ENCODE measurements at places on chromosomes 3 and 15. TPM values are rescaled to one million over a fixed set of nuclear protein-coding genes. Genes with fewer than 3 reads are reported as not detected.

- DNase-seq = peak; percentile 82
These were observed 18.4 kb downstream of the TM4SF18 start for GRCh38 chr3:149314807-149315578.

ZBBX gene
- not detected for polyA plus RNA-seq

DNA sequence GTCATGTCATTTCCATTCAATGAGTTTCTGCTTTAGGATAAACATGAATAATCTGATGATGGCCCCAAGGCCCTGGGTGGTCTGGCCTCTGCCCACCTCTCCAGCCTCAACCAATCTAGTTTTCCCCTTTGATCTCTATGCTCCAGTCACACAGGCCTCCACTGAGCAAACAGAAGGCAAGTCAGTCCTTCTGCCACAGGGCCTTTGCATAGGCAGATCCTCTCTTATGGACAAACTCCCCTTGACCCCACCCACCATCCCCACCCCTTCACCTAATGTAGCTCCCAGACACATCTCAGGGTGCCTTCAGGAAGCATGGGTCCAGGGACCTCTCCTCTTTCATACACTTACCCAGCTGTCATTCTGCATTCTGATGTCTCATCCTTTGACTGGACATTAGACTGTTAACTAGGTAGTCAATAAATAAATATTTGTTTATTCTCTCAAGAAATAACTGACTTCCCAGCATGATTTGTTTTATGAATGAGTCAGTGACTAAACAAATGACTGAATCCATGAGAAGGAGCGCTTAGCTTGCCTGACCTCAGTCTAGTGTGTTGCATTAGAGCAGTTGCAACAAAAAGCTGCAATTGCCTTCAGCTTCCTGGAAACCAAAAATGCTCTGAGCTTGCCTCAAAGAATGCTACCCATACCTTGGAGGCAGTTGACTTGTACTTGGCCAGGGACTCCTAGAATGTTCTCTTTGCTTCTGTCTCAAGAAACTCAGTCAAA is 386.6 kb upstream of the WNT5A start:
- DNase-seq = peak; percentile 74

DNA sequence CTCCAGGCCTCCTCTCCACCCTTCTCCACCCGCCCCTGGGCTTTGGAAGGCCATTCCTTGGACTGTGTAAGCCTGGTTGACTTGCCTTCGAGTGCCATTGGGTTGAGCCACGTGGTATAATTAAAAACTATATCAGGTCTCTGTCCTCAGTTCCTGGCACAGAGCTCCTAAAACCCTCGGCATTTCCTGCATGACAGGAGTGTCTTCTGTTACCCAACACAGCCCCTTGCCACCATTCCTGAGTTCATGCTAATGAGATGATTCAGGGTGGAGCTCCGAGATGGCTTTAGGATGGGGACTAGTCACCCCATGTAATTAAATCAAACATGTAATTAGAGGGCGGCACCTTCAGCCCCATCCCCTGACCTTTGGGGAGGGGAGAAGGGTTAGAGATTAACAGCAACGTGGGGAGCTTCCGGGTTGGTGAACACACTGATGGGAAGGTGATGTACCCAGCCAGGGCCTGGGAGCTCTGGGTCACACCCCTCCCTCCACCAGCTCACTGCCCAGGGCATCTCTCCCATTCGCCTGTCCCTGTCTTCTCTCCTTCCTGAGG is 256.4 kb downstream of the FAM43A start:
- no peak for DNase-seq

GRCh38 chr3:186097317-186097662 is 11.6 kb downstream of the ETV5 start:
- no peak for DNase-seq

DNA sequence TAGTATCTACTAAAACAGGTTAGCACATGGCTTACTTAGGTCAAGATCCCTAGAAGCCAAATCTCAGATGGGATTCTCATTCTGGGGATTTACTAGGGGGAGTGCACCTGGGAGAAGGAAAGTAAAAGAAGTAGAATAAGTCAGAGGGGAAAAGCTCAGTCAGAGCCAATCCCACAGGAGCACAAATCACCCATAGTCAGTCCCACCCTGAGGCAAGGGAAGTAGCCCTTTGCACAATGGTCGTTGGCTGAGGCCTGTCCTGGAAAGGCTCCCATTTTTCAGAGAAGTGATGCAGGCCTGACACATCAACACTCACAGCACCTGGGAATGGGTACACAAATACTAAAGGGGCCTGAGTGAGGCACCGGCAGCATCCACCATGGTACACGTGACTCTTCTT is 39.8 kb downstream of the SST start:
- DNase-seq = no peak

GRCh38 chr15:77808075-77808474 is 175.4 kb upstream of the LINGO1 start:
- DNase-seq = no peak

- no peak for DNase-seq
These were observed 112.7 kb downstream of the TNIK start for GRCh38 chr3:171347301-171348039.

NKTR gene
- polyA plus RNA-seq = 20.0 TPM

TERC gene
- not detected for polyA plus RNA-seq

ACKR4 gene
- polyA plus RNA-seq = not detected

DNA sequence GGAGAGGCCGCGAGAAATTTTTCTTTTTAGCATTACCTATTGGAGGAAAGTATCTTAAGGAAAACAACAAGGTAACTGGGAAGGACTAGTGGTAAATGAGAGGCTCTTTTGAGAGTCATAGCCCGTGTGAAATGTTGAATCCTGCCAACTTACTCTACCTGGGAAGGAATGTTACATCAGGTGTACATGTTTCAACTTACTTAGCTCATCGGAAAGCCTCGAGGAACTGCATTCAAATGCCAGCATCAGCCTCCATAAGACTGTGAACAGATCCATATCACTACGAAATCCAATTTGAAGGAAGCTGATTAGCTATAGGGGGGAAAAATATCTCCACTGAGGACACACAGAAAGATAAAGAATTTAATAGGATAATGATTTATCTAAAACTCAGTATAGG is 72.3 kb upstream of the PDZRN3 start:
- DNase-seq = no peak

- no peak for DNase-seq
These were observed 1120.0 kb downstream of the IGSF11 start for GRCh38 chr3:117914540-117915100.

OR4F15 gene
- not detected for polyA plus RNA-seq

CPLX3 gene
- not detected for polyA plus RNA-seq

PPARG gene
- polyA plus RNA-seq = 11.5 TPM

GRCh38 chr3:85760342-85760741 is 801.6 kb downstream of the CADM2 start:
- no peak for DNase-seq

- DNase-seq = no peak
These were observed 6.5 kb downstream of the TWF2 start for GRCh38 chr3:52232279-52233107.

WDR93 gene
- polyA plus RNA-seq = not detected

- peak; percentile 72 for DNase-seq
These were observed 21.9 kb downstream of the IL20RB start for GRCh38 chr3:136979684-136980083.

DNA sequence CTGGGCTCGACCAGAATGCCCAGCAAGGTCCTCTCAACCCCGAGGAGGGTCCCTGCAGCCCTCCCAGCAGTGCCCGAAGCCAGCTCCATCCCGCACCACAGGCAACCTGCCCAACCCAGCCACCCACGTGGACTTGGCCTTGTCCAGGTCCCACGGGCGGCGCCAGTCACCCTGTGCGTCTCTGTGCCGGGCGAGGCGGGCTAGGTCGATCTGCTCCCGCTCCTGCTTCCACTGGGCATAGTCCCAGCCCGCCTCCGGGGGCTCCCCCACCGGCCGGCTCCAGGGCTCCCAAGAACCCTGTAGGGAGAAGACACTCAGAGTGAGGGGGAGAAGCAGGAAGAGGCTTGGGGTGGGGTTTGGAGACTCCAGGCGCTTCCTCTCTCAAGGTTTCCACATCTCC is 3.1 kb downstream of the CCDC9B start:
- DNase-seq = no peak

ANKRD63 gene
- polyA plus RNA-seq = not detected

GRCh38 chr15:70976851-70977250 is 84.2 kb downstream of the LRRC49 start:
- DNase-seq = peak; percentile 87

GRCh38 chr15:68612979-68613740 is 34.4 kb downstream of the CORO2B start:
- DNase-seq = peak; percentile 35

- no peak for DNase-seq
These were observed 3.2 kb upstream of the NR2E3 start for GRCh38 chr15:71807125-71807629.

- DNase-seq = no peak
These were observed 129.3 kb downstream of the RBMS3 start for GRCh38 chr3:29410220-29410619.

PCCB gene
- 37.3 TPM for polyA plus RNA-seq

RRP9 gene
- 30.9 TPM for polyA plus RNA-seq

DNA sequence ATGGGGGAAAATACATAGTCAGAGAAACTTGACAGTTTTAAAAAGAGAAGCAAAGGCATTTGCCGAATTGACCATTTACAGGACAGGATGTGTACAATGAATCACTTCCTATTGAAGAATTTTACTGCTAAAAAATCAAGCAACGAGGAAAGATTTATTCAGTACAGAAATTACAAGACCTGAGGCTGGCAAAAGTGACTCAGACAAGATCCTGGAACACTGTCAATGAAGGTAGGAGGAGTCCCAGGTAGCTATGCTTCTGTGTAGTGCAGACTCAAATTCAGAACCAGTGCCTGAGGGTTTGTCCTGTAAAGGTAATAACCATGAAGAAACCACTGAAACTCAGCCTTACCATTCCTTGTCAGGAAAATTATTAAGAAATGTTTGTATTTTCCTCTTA is 120.9 kb downstream of the ZMAT3 start:
- DNase-seq = no peak

GRCh38 chr15:72397796-72398588 is at the start of gene TMEM202:
TSS of gene TMEM202 (plus strand) at chr15:72398305. CDS start at chr15:72398327, 22 bp downstream.
- no peak for DNase-seq

All from IMR-90 (cell line).